SK-MEL-5 (cell line): ENCODE measurements at places on chromosomes 3 and 15. TPM values are rescaled to one million over a fixed set of nuclear protein-coding genes. Genes with fewer than 3 reads are reported as not detected.

- DNase-seq: no peak
Observed at GRCh38 chr3:128578346-128578745, 72.3 kb downstream of the RPN1 start.

DNA sequence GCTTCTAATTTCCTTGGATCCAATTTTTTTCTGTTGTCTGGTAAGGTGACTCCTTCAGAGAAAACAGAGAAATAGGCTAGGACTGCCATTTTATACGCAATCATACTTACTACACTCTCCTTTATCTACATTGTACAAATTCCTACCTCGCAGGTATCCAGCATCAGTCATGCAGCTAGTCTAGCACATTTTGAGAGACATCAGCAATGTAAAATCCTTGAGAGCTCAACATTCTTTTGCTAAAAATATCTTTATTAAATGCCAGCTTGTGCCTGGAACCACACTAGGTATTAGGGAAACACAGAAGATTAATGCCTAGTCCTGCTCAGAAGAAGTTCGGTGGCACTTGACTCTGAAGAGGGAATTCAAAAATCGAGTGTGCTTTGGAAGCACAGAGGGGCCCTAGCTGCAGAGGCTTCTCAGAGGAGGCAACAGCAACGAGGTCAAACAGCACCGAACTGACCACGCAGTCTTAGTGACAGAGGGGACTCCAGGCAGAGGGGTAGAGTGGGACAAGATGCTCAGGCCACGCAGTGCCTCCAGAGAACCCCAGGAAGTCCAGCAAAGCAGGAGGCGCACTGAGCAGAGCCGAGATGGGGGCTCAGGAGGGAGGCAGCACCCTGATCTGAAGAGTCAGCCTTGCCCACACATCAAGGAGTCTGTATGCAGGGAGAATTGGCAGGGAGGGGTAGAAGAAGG is 3.5 kb downstream of the FAM174B start:
- no peak for DNase-seq

- DNase-seq: peak; percentile 47
Observed at GRCh38 chr3:123075359-123075758, 8.5 kb downstream of the PDIA5 start.

DNA sequence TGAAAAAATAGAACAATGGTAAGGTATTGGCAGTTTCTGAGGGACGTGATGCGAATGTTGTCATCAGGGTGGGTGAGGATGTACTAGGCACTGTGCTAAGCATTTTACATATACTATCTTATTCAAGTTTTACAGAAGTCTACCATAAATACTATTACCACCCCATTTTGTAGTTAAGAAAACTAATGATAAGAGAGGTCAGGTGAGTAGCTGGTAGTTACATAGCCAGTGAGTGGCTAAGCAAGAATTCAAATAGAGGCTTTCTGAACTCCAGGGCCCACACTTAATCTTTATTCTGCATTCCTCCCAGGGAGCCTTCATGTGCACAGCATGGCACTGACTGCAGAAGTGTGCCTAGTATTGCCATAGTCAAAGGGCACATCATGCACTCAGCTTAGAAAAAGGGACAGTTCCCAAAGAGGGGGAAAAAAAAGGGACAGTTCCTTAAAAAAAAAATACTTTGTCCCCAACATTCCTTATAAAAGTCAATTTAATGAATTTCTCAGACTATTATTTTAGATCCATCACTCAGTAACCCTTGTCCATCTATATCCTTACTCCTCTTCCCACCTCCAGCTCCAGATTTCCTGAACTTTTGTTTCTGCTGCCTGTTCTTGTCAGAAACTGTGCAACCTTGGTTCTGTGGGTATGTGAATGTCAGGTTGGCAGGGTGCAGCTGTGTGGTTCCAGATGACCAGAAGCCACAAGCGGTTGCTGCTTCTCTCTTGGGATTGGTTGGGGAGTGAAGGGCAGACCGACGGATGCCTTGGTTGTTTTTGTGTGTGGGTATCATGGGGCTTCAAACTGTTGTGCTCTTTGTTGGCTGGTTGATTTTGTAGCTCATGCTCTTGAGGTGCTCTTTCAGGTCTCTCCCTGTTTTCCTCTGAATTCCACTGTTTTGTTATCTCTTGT is 8.3 kb downstream of the MAPKBP1 start:
- DNase-seq: no peak

DNA sequence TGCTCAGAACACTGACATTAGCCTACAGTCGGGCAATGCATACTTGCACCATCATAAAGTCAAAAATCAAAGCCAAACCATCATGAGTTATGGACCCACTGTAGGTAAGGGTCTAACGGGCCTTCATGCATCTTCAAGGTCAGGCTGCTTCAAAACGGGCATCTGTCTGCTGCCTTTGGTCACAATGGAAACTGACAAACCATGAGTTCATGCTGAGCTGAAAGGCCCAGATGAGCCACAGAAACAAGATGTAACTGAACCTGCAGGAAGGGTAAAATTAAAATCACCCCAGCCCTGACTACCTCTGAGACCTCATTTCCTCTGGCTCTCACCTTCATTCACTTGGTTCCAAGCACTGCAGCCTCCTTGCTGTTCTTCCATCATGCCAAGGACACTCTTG is 143.8 kb downstream of the ERC2 start:
- DNase-seq: no peak

DNA sequence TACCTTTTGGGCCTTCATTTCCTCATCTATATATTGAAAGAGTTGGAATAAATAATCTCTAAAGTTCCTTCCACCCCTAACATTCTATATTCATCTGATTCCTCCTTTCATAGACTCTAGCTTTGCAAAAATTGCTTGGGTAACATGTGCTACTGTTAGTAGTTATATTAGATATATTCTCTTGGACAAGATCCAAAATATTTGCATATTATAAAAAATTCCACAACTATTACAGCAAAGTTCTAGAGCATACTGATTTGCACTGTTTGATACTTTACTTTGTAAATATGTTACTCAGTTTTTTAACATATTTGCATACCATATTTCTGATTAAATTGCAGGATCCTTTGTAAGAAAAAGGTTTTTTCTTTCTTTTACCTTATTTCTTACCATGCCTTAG is 95.9 kb upstream of the UBE2E2 start:
- no peak for DNase-seq

- DNase-seq: no peak
Observed at GRCh38 chr15:72887376-72887775, 103.8 kb upstream of the ADPGK start.

- no peak for DNase-seq
Observed at GRCh38 chr3:41035456-41036022, 163.8 kb upstream of the CTNNB1 start.

The CHDH gene
- total RNA-seq: 0.03 TPM in 1 of 2 replicates, not detected in the other

DNA sequence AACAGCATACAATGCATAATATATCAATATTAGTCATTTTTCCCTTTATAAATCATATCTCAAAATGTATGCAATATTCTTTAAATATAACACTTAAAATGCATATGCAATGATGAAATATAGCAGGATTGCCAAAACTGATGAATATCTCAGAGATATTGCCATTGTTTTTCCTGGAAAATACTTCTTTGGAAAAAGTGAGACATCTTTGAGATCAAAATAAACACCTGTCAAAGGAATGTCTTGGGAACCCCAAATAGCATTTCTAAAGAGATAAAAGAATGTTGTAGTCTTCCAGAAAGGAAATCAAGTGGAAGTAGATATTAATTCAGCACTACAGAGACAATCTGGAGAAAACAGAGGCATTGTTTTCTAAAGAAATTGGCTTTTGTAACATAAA is 457.8 kb upstream of the UBE2E2 start:
- no peak for DNase-seq

DNA sequence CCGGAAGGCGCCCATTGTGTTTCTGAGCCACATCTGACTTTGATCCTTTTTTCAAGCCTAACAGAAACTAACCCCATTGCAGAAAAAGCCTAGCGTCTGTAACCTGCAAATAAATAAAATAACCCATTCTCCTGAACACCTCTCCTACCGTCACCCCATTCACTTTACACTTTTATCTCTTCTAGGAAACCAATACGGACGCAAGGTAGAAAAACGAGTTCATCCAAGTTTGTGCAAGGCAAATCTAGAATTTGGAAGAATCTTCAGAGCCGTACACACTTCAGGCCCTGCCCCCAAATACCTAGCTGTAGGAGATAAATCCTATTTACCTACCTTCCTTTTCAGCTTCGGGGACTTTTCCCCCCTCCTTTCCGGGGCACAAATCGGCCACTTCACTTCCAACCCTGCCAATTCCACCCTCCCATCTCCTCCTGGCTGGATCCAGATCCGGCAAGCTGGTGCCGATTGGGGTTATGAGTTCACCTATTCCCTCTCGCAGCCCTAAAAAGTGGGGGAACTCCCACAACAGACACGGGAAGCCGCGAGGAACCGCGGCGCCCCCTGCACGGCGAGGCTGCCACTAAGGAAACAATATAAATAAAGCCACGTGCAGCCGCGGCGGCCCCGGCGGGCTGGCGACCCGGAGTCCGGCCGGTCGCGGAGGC is 987 bp downstream of the PRTG start:
- DNase-seq: peak; percentile 14

GRCh38 chr15:90101969-90102890 is at the start of gene IDH2:
IDH2 (minus strand) TSS chr15:90102468; CDS start chr15:90102390, 78 bp downstream.
- peak; percentile 73 for DNase-seq

GRCh38 chr3:3705090-3705775 is 94.0 kb upstream of the LRRN1 start:
- DNase-seq: no peak

GRCh38 chr3:187698499-187699399 is 3.6 kb downstream of the RTP2 start:
- DNase-seq: no peak

The STRIT1 gene
- total RNA-seq: not detected in 2 replicates

The EIF4E3 gene
- total RNA-seq: 4.1 and 4.4 TPM in 2 replicates

DNA sequence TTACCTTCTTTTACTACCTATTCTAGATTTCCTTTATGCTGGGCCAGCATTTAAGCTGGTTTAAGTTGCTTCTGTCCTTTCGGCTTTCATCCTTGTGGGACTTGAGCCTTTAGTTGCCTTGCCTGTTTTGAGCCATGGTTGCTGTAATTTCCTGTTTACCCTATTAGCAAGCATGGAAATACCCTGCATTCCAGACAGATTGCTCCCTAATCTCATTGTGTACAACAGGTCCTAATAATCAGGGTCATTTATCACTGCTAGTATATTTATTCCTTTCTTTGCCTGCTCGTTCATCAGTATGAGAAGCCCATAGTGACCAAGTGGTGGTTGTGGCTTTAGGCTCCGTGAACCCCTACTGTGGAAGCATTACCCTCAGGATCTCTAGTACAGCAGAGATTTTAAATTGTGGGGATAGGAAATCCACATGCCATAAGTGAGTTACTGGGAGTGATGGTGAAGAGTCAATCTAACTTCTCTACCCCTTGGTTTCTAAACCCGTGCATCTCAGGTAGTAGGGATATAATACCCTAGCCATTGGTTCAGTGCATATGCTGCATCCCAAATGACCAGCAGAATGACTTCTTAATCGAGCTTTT is 31.9 kb downstream of the NCK1 start:
- no peak for DNase-seq
